Endothelial cell of umbilical vein (primary cell): ENCODE measurements at places on chromosomes 2 and 18. TPM values are rescaled to one million over a fixed set of nuclear protein-coding genes. Genes with fewer than 3 reads are reported as not detected.

- H3K27ac ChIP-seq: no peak overlapping the region
- peaks cover 4% of the 10 kb centered on the region for H3K27me3 ChIP-seq
- peaks cover 20% of the 10 kb centered on the region for H3K4me1 ChIP-seq
- H3K36me3 ChIP-seq: no peaks in the 10 kb centered on the region
Observed at GRCh38 chr2:158194229-158194628, 92.6 kb downstream of the UPP2 start.

Gene ABCA12
- total RNA-seq: 0.05 TPM in 1 of 2 replicates, not detected in the other

- H3K4me1 ChIP-seq: peaks cover 6% of the 10 kb centered on the region
- DNase-seq: no peak
- no peak overlapping the region for H3K4me3 ChIP-seq
Observed at GRCh38 chr18:2971741-2972552, 41.0 kb downstream of the LPIN2 start.

GRCh38 chr2:170123593-170123992, 54.4 kb upstream of the MYO3B start:
- no peaks in the 10 kb centered on the region for H3K36me3 ChIP-seq
- no peak overlapping the region for H3K4me3 ChIP-seq
- H3K4me1 ChIP-seq: peaks cover 4% of the 10 kb centered on the region
- no peak for DNase-seq
- H3K27ac ChIP-seq: no peak overlapping the region

GRCh38 chr2:130376433-130377293, 20.8 kb downstream of the PTPN18 start:
- no peaks in the 10 kb centered on the region for H3K27me3 ChIP-seq
- no peaks in the 10 kb centered on the region for H3K36me3 ChIP-seq
- peaks cover 9% of the 10 kb centered on the region for H3K4me1 ChIP-seq
- no peak for DNase-seq
- H3K27ac ChIP-seq: no peak overlapping the region
- H3K4me3 ChIP-seq: no peak overlapping the region

- no peak for DNase-seq
- no peak overlapping the region for H3K4me3 ChIP-seq
- H3K4me1 ChIP-seq: no peaks in the 10 kb centered on the region
- H3K27me3 ChIP-seq: no peaks in the 10 kb centered on the region
- no peak overlapping the region for H3K27ac ChIP-seq
Observed at GRCh38 chr2:135551356-135551755, 20.1 kb downstream of the R3HDM1 start.

GRCh38 chr2:237652854-237653253, 25.5 kb downstream of the LRRFIP1 start:
- no peak overlapping the region for H3K4me3 ChIP-seq
- no peaks in the 10 kb centered on the region for H3K27me3 ChIP-seq
- peaks cover 2% of the 10 kb centered on the region for H3K4me1 ChIP-seq
- no peak for DNase-seq

Gene MAP3K20
- 31.5 and 32.0 TPM in 2 replicates for total RNA-seq

- no peak overlapping the region for H3K4me3 ChIP-seq
- H3K36me3 ChIP-seq: no peaks in the 10 kb centered on the region
- H3K27ac ChIP-seq: no peak overlapping the region
Observed at GRCh38 chr2:132815516-132815915, 145.5 kb upstream of the LYPD1 start.

Gene LYG1
- 0.35 and 0.55 TPM in 2 replicates for total RNA-seq

Gene RNPEPL1
- 62.1 and 67.1 TPM in 2 replicates for total RNA-seq

- no peak for DNase-seq
- no peaks in the 10 kb centered on the region for H3K36me3 ChIP-seq
- H3K27ac ChIP-seq: no peak overlapping the region
- H3K4me3 ChIP-seq: no peak overlapping the region
Observed at GRCh38 chr2:105809723-105810122, 65.0 kb downstream of the NCK2 start.

DNA sequence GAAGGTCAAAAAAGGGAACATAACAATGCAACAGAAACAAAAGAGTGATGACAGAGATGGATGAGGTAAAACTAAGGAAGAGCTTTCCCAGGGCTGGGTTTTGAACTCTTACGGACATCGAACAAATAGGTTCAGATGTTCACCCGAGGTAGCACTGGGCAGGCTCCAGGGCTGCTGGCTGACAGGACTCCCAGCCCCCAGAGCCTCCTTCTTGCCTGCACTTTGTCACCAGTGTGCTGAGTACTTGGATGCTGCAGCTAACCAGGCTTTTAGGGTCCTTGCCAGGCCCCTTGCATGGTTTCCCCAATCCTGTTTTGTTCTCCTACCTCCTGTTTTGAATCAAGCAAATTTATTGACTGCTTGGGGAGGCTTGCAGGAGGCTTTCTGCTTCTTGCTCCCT, 322.9 kb downstream of the DYSF start:
- no peaks in the 10 kb centered on the region for H3K4me1 ChIP-seq
- no peak overlapping the region for H3K27ac ChIP-seq
- H3K4me3 ChIP-seq: no peak overlapping the region
- peaks cover 10% of the 10 kb centered on the region for H3K27me3 ChIP-seq
- no peak for DNase-seq

GRCh38 chr2:5285872-5286769, 406.1 kb upstream of the SOX11 start:
- H3K27me3 ChIP-seq: no peaks in the 10 kb centered on the region
- no peak for DNase-seq
- no peak overlapping the region for H3K27ac ChIP-seq
- no peaks in the 10 kb centered on the region for H3K36me3 ChIP-seq
- H3K4me3 ChIP-seq: no peak overlapping the region
- H3K4me1 ChIP-seq: no peaks in the 10 kb centered on the region

DNA sequence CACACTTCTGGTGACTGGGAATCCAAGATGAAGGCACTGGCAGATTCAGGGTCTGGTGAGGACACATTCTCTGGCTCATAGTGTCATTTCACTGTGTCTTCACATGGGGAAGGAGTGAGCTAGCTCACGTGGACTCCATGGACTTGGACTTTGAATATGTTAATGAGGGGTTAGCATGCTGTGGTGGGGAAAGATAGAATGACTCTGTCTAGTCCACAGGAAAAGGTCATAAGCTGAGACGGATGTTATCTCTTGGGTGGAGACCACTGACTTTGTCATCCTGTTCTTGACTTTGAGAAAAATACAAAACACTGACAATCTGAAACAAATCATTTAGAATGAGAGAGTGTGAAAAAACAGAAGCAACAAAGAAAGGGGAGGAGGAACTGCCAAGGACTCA, 145.9 kb downstream of the PIK3C3 start:
- H3K27ac ChIP-seq: no peak overlapping the region
- no peaks in the 10 kb centered on the region for H3K27me3 ChIP-seq
- H3K4me1 ChIP-seq: no peaks in the 10 kb centered on the region
- H3K36me3 ChIP-seq: no peaks in the 10 kb centered on the region

Gene FARP2
- total RNA-seq: 40.6 and 45.3 TPM in 2 replicates

DNA sequence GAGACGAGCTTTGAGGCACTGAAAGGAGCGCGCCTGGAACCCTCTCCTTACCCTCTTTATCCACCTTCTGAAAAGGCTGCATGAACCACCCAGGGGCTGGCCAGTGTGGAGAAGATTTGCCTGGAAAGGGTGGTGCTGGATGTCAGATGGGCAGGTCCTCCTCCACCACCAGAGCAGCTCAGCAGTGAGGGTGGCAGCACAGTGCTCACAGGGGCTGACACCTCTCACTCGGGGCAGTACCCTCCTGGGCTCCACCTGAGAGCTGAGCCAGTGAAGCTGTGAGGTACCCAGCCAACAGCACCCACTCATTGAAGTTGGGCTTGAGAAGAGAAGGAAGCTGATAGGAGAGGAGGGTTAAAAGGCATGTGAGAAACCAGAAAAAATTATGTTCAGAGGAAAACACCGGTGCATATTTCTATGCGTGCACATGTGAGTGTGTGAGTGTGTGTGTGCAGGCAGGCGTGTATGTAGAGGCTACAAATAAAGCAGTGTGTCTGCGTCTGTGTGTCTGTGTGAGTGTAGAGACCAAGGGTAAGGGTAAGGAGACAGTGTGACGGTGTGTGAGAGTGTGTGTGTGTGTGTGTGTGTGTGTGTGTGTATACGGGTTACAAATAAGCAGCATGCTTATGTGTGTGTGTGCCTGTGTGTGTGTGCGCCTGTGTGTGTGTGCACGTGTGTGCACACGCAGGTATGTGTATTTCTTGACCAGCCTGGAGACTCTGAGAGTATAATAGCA, 40.7 kb downstream of the TEX44 start:
- H3K36me3 ChIP-seq: no peaks in the 10 kb centered on the region
- DNase-seq: no peak
- no peak overlapping the region for H3K4me3 ChIP-seq
- no peaks in the 10 kb centered on the region for H3K27me3 ChIP-seq
- no peak overlapping the region for H3K27ac ChIP-seq
- H3K4me1 ChIP-seq: no peaks in the 10 kb centered on the region

Gene ACTR2
- total RNA-seq: 287 and 301 TPM in 2 replicates

DNA sequence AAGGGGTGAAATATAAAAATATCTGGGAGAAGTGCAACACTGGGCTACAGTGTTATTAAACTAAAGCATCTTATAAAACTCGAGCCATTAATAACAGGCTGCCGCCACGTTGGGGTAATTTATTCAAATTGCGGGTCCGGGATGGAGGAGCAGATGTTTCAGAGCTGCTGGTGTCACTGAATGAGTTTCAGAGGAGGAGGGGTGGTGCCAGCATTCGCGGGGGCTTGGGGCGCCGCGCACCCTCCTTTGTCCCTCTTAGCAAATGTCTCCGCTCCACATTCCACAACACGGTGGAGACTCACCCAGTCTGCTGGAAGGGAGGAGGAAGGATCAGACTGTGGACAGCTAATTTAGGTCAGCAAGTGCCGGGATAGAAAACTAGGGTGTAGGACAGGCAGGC, 260.5 kb downstream of the CELF4 start:
- H3K36me3 ChIP-seq: no peaks in the 10 kb centered on the region
- H3K4me1 ChIP-seq: no peaks in the 10 kb centered on the region
- no peaks in the 10 kb centered on the region for H3K27me3 ChIP-seq
- no peak overlapping the region for H3K27ac ChIP-seq
- DNase-seq: no peak

Gene C2orf66
- total RNA-seq: 0.27 and 0.39 TPM in 2 replicates

DNA sequence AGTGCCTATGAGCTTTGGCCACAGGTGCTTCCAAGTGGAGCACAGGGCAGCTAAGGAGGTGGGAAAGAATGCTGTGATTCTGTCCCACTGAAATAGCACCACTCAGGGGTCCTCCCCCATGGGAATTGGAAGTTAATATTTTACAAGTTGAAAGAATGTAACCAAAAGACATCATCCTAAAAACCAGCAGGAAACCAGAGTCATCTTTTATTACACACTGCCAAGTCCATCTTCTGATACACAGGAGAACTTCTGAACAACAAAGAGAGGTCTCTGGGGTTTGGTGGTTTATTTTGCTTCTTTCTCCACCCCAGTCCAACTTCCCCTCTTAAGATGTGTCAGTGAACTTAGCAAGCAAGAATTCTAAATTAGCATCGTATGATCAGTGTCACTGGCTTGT, 47.7 kb downstream of the COLEC12 start:
- H3K27me3 ChIP-seq: no peaks in the 10 kb centered on the region
- H3K36me3 ChIP-seq: no peaks in the 10 kb centered on the region
- H3K4me3 ChIP-seq: no peak overlapping the region
- DNase-seq: no peak

- no peak overlapping the region for H3K27ac ChIP-seq
- peaks cover 2% of the 10 kb centered on the region for H3K27me3 ChIP-seq
- H3K36me3 ChIP-seq: no peaks in the 10 kb centered on the region
- DNase-seq: no peak
Observed at GRCh38 chr18:13147130-13147529, 71.4 kb upstream of the LDLRAD4 start.

Gene AMER3
- total RNA-seq: not detected in 2 replicates

- H3K4me1 ChIP-seq: no peaks in the 10 kb centered on the region
- no peak overlapping the region for H3K27ac ChIP-seq
- DNase-seq: no peak
- no peaks in the 10 kb centered on the region for H3K27me3 ChIP-seq
Observed at GRCh38 chr2:76009484-76009883, 298.8 kb upstream of the GCFC2 start.
